ENCODE measurements at places on chromosomes 6 and 20.

GRCh38 chr6:167087857-167088354 lies 35.0 kb upstream of the CCR6 start:
- no peak for DNase-seq

- no peak for DNase-seq
Observed at GRCh38 chr6:12007473-12007872, 4.6 kb upstream of the HIVEP1 start.

DNA sequence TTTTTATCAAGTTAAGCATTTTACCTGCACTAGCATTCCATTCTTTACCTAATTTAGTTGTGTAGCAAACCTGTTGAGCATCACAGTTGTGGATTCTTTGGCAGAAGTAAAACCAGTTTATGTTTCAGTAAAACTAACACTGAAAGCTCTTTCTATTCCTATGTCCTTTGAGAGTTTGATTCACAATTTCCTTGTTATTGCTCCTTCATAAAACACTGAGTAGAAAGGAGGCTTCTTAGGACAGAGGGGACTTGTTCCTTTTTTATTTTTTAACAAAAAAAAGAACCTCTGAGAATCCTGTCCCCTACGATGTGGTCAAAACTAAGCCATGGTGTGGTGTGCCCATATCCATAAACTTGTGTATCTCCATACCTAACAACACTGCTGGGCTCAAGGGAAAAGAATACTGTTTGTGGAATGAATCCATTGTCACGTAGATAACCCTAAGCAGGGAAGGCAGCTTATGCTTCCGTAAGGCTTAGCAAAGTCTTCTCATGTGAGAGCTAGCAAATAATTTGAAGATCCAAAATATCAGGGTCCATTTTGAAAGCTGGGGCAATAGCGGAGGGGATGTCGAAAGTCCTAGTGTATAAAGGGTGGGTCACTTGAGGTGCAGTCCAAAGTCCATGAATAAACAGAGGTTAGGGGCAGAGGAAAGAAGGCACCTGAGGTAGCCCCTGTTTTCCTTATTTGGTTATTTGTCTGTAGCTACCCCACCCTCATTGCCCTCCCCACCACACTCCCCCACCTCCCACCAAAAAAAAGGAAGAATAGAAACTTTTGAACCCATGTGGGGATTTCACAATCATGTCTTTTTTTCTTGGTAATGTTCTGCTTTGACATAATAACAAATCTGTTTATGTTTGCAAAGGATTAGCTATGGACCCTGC lies 71.0 kb downstream of the PLAGL1 start:
- no peak for DNase-seq

DNA sequence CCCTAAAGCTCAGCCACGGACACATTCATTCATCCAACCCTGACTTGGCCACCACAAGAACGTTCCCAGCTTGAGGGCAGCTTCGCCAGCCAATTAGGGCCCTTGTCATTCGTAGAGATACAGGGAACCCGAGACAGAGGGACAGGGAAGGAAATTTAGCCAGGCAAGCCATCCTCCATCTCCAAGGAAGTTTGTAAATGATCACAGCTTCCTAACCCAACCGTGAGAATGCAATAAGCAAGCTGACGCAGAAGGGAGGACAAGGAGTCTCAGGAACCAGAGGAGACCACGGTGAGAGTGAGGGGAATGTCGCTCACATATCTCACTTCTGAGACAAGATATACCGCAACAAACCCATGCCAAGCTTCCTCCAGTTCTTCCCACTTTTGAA lies 1.4 kb downstream of the TRAM2 start:
- no peak for DNase-seq

DNA sequence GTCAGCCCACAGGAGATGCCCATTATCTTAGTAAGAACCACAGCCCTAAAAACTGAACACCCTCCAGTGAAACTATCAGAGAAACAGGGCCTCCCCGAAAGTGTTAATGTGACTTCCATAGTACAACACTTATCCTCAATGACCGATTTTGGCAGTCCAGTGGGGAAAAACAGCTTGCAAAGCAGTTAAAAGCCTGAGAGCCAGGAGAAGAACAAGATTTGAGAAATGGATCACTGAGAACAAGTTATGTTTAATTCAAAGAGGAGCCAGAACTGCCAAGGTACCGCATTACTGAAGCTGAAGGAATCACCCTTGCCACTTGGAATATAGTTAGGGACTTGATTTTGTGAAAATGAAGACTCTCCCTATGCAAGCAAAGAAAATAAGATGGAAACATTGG lies 236.9 kb downstream of the QKI start:
- DNase-seq = no peak

DNA sequence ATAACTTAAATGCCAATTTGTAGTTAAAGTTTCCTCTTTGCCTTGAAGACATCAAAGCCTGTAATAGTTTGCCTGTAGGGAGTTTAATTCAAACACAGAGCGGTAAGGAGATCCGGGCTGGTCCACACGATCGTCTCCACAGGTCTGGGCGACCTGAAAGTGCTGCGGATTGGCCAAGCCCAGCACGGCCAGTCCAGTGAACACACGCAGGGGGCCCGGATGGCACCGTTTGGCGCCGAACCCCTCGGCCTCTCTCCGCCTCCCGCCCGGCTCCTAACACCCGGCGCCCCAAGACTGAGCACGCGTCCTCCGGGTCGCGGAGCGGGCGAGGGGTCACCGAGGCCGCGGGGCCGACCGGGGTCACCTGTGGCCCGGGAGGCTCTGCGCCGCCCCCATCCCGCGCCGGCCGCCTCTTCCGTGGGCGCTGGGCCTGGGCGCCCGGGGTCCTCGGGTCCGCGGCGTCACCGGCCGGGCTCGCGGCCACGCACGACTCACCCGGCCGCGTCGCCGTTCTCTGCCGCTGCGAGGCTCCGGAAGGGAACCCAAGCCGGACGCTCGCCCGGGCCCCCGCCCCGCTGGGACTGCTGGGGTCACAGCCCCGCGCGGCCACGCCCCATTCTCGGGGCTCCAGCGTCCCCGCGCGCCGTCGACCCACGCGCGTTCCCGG lies 481 bp downstream of the SERPINB6 start:
- peak; percentile 37 for DNase-seq

DNA sequence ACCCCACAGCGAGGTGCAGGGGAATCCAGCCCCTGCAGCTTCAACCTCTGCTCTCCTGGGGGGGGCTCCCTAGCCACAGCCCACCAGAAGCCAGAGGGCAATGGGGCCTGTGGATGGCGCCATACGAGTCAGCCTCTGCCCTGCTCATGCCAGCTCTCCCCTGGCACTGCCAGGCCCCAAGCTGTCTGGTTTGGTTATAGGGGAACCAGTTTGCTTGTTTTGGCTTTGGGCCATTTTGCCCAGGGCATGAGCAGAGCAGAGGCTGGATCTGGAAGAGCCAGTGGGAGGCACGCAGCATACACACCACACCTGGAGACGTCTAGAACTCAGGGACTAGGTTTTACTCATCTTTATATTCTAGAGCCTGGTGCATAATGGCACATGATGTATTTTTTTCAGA lies 66.7 kb upstream of the SLC22A16 start:
- DNase-seq = no peak

DNA sequence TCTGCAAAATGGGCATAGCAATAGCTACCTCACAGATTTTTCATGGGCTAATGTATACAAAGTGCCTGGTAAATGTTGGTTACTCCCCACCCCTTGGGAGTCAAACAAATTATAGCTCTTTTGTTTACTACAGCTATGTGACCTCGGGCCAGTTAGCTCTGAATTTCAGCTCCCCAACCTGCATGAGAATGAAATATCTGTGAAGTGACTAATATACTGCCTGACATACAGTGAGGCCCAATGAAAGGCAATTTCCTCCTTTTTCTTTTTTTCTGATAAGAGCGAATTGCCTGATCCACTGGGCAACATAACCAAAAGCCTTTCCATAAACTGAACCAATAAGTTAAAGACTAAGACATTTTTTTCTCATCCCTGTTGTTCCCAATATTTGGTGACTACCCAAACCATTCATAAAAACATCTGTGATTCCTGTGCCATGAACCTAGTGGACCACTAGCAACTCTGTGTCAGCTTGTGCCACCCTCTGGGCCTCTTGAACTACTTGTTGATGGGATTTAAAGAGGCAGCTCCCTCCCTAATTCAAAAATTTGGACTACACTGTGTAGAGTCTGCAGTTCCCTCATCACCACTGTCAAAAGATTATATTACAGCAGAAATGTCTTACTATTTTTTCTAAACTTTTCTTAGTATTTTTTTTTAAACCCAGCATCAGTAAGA lies 91.9 kb upstream of the TMEM30A start:
- DNase-seq = no peak

GRCh38 chr6:4920914-4921410 lies 82.9 kb downstream of the RPP40 start:
- no peak for DNase-seq

DNA sequence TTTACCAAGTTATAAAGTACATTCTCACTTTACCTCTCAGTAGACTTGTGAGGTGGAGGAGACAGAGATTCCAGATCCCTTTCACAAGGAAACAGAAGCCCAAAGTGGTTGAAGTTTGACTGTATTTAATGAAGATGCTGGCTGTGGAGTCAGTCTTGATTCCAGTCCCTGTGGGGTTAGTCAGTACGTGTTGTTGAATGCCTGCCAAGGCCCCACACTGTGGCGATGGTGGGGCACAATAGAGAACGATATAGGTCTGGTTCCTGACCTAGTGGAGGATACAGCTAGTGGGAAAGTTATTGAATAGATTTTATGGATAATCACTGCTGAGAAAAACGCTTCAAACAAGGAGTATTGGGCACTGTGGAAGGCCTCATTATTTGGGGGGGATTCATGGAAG lies 71.4 kb downstream of the LRRC1 start:
- DNase-seq = no peak

GRCh38 chr6:84156306-84156705 lies 71.1 kb downstream of the CEP162 start:
- no peak for DNase-seq

DNA sequence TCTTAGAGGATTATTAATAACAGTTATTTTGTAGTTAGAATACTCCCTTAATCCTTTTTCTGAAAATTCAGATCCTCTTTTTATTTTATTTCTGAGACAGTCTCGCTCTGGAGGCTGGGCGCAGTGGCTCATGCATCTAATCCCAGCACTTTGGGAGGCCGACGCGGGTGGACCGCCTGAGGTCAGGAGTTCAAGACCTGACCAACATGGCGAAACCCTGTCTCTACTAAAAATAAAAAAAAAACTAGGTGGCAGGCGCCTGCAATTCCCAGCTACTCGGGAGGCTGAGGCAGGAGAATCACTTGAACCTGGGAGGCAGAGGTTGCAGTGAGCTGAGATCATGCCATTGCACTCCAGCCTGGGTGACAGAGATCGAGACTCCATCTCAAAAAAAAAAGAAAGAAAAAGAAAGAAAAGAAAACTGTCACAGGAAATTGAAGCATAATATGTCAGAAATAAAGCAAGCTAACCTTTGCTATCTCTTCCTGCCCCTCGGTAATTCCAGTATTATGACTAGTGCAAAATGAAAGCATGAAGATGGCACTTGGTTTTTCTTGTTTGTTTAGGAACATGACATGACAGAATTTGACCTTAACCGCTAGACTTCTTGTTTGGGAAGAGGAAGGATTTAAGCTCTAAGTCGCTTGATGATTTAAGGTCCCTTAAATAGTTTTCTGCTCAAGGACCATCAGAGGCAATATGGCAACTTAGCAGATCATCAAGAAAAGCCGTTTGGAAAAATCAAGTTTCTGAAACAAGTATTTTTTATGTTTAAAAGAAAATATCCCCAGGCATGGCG lies 1.8 kb upstream of the RBM39 start:
- DNase-seq = no peak

- DNase-seq = no peak
Observed at GRCh38 chr6:6867404-6867799, 240.4 kb upstream of the RREB1 start.

GRCh38 chr20:1830240-1830639 lies 65.0 kb upstream of the SIRPA start:
- DNase-seq = no peak

GRCh38 chr6:159948199-159948598 lies 20.7 kb upstream of the IGF2R start:
- DNase-seq = no peak

DNA sequence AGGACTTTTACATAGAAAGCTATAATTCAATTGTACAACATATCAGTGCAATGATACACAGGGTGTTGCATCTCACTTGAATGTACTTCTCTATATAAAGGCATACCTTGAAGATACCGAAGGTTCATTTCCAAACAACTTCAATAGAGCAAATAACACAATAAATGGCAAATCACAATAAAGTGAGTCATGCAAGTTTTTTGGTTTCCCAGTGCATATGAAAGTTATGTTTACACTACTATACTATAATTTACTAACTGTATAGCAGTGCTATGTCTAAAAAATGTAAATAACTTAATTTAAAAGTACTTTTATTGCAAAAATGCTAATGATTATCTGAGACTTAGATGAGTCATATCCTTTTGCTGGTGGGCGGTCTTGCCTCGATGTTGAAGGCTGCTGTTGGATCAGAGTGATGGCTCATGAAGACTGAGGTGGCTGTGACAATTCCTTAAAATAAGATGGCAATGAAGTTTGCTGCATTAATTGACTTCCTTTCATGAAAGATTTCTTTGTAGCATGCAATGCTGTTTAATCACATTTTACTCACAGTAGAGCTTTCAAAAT lies 188.8 kb downstream of the TASP1 start:
- no peak for DNase-seq

- DNase-seq = no peak
Observed at GRCh38 chr6:165729307-165729936, 66.4 kb upstream of the PDE10A start.
